ENCODE measurements at places on chromosomes 11 and 22.

DNA sequence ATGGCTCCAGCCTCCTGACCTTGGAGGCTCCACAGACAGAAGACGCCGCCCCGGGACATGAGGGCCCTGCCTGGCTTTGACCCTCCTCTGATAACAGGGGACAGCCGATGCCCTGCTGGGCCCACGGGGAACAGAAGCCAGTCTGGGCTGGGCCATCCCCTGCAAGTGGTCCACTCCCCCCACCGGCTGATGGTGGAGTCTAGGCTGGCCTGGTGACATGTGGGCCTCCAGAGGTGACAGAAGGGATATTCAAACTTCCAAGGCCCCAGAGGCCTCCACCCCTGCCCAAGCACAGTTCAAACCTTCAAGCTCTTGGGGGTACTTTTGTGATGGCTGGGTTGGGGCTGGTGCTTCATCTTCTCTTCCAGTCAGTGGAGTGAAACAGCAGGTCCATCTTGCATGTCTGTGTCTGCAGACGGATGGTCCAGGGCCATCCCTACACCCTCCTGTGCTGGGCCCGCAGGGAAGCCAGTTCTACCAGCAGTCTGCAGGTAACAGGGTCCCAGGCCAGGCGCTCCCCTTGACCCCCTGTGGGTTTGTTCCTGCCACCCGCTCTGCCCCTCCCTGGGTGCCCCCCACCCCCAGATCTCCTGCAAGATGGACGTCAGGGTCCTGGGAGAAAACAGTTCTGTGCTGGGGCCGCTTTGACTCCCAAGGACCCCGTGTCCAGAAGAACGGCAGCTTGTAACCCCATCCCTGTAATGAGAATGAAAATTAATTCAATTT lies 929.9 kb downstream of the BRD1 start:
- peak; percentile 65 for DNase-seq

DNA sequence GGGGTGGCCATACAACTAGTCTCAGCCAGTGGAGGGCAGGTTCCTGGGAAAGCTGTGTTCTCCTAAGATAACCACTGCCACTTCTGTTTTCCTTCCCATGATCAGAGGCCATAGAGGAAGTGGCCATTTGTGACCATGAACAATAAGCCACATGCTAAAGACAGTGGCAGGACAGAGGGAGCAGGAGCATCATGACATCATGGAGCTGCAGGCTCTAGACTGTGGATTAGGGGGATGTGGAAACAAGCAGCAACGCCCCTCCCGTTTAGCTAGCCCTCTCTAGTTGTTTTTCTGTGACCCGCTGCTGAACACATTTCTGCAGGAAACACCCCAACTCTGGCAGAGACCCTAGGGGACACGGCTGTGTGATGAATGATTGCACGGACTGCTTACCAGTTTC lies 195.0 kb upstream of the NECTIN1 start:
- no peak for DNase-seq

GRCh38 chr11:8342821-8343681 lies 79.4 kb upstream of the LMO1 start:
- no peak for DNase-seq

- peak; percentile 35 for DNase-seq
Observed at GRCh38 chr22:19070397-19071169, 51.6 kb downstream of the DGCR2 start.

- no peak for DNase-seq
Observed at GRCh38 chr11:46393231-46393616, 1.6 kb upstream of the CHRM4 start.

DNA sequence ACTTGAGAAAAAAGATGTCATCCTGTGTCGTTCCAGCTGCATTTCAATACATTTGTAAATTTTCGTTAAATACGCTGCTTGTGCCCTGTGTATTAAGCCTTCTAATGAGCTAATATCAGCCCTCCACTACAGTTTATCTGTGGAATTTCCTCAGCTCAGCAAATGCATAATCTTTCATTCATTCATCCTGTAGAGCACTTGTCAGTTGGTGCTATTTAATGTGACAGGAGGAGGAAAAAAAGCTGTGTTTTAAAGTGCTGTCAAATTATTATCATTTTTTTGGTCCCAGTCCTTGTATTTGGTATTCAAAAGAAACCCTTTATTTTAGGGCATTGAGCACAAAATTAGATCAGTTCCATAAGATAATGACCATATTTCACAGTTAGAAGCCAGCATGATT lies 184.7 kb downstream of the FAT3 start:
- no peak for DNase-seq

Measured in coronary artery (tissue), 2 donors.